Endodermal cell (in vitro differentiated cells): ENCODE measurements at places on chromosomes 1 and 21. TPM values are rescaled to one million over a fixed set of nuclear protein-coding genes. Genes with fewer than 3 reads are reported as not detected.

GRCh38 chr1:90721210-90722194 is 4.4 kb upstream of the BARHL2 start:
- H3K36me3 ChIP-seq, result no peaks in the 10 kb centered on the region
- DNase-seq, result peak; percentile 91
- no peak overlapping the region for H3K27ac ChIP-seq

DNA sequence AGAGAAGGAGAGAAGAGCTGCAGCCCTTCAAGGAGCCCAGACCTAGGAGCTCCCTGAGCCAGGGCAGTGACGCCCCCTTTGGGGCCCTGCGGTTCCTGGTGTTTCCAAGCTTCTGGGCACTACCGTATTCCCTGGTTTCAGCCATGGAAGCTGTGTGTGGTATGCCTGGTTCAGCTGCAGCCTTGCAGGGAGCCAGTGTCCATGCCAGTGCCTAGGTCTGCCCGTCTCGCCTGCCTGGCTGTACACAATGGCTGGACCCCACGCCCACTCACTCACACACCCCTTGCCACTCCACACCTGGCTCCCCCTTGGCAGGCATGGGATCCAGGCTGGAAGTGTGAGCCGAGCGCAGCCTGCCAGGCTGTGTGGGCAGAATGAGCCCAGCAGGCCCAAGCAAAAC is 87.7 kb downstream of the ADARB1 start:
- no peak overlapping the region for H3K4me3 ChIP-seq
- H3K36me3 ChIP-seq, result no peaks in the 10 kb centered on the region
- H3K27ac ChIP-seq, result no peak overlapping the region
- no peaks in the 10 kb centered on the region for H3K27me3 ChIP-seq
- no peak for DNase-seq

- DNase-seq, result no peak
- H3K4me1 ChIP-seq, result peaks cover 8% of the 10 kb centered on the region
- H3K27me3 ChIP-seq, result no peaks in the 10 kb centered on the region
- H3K4me3 ChIP-seq, result no peak overlapping the region
Measured at GRCh38 chr1:205979301-205979700, 23.9 kb downstream of the RAB7B start.

Gene UQCRHL
- total RNA-seq, result 1.6 and 2.5 TPM in 2 replicates

GRCh38 chr21:14995695-14996490 is 68.9 kb downstream of the NRIP1 start:
- no peak overlapping the region for H3K27ac ChIP-seq
- no peaks in the 10 kb centered on the region for H3K27me3 ChIP-seq
- DNase-seq, result no peak
- H3K36me3 ChIP-seq, result peaks cover 9% of the 10 kb centered on the region
- peaks cover 5% of the 10 kb centered on the region for H3K4me1 ChIP-seq
- H3K4me3 ChIP-seq, result no peak overlapping the region

Gene CELA2B
- total RNA-seq, result not detected in 3 replicates

- DNase-seq, result no peak
- no peaks in the 10 kb centered on the region for H3K36me3 ChIP-seq
- H3K27me3 ChIP-seq, result no peaks in the 10 kb centered on the region
- no peak overlapping the region for H3K4me3 ChIP-seq
- no peaks in the 10 kb centered on the region for H3K4me1 ChIP-seq
Measured at GRCh38 chr1:227451954-227452353, 111.4 kb upstream of the ZNF678 start.

DNA sequence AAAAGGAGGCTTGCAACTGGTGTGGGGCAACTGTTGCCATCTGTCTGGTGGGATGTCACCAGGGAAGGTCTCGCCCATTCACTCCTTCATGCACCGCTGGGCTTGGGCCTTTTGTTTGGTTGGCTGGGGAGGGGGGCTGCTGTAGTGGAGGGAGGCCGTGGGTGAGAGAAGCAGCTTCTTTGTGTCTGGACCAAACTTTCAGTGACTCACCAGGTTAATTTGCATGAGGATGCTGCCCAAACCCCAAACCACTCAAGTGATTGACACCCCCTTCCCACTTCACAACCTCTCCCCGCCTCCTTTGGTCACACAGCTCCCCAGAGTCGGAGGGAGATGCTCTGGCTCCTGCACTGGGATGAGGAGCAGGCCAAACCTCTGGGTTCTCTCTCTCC is 19.7 kb downstream of the BTG2 start:
- peak; percentile 83 for DNase-seq
- no peaks in the 10 kb centered on the region for H3K36me3 ChIP-seq
- no peak overlapping the region for H3K4me3 ChIP-seq
- no peaks in the 10 kb centered on the region for H3K27me3 ChIP-seq
- H3K27ac ChIP-seq, result peak overlapping the region; percentile 99
- H3K4me1 ChIP-seq, result peaks cover 24% of the 10 kb centered on the region

GRCh38 chr1:15584489-15585363 is at the start of gene AGMAT:
Gene AGMAT, minus strand, starts transcription at chr1:15585051. Its CDS starts 84 bp downstream, at chr1:15584967.
- H3K4me1 ChIP-seq, result no peaks in the 10 kb centered on the region
- no peak within 1 kb of the TSS for H3K27ac ChIP-seq
- peak; percentile 96 for DNase-seq
- H3K36me3 ChIP-seq, result no peaks in the 10 kb centered on the region
- peak within 1 kb of the TSS; percentile 71 for H3K4me3 ChIP-seq

Gene OR2AK2
- total RNA-seq, result not detected in 3 replicates

DNA sequence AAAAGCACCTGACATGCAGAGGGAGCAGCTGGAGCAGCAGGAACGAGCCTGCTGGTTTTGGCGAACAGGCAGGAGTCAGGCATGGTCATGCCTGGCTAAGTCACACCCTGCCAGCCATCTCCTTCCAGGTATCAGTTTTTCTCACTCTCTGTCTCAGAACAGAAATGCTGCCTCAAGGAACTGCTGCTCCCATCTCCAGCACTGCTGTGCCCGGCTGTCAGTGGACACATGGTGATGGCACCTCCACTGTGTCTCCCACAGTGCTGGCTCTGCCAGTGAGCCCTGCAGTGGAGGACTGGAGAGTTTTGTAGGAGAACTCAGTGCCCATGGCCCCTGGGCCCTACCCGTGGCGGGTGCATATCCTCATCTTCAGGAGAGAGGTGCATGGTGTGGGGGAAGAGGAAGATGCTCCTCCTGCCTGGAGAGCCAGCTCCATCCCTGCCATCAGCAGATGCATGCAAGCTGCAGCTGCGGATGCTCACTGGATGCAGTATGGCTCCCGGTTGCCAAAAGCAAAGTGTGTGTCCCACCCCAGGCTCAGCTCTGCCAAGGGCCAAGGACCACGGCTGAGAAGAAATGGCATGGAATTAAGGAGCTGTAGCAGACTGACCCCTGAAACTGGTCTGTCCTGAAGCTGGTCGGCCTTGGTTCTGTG is 114.7 kb downstream of the GRIK3 start:
- no peak overlapping the region for H3K4me3 ChIP-seq
- no peaks in the 10 kb centered on the region for H3K4me1 ChIP-seq
- DNase-seq, result no peak
- no peaks in the 10 kb centered on the region for H3K27me3 ChIP-seq

Gene NRAS
- total RNA-seq, result 74.0 and 75.0 TPM in 2 replicates

DNA sequence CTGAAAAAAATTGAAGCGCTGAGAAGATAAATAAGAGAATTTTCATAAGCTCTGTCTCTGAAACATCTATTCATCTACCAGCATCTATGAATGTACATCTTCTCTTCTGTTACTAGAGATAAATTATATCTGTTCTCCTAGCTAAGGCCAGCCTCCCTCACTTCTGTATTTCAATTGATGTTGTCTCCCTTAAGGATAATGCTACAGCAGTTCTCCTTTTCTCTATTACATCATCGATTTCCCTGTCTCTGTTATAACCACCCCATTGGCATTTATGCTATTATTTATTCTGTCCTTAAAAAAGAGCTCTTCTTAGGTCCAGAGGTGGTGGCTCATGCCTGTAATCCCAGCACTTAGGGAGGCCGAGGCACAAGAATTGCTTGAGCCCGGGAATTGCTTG is 42.9 kb upstream of the TMCO2 start:
- H3K4me3 ChIP-seq, result no peak overlapping the region
- no peaks in the 10 kb centered on the region for H3K27me3 ChIP-seq
- DNase-seq, result no peak
- H3K4me1 ChIP-seq, result peaks cover 6% of the 10 kb centered on the region

Gene CCDC17
- 3.3 and 5.1 TPM in 2 replicates for total RNA-seq

Gene GIPC2
- total RNA-seq, result 0.54 and 0.79 TPM in 2 replicates

Gene KRTAP12-2
- not detected in 2 replicates for total RNA-seq

- H3K27ac ChIP-seq, result peak overlapping the region; percentile 100
- H3K4me3 ChIP-seq, result peak overlapping the region; percentile 92
- H3K36me3 ChIP-seq, result peaks cover 61% of the 10 kb centered on the region
- H3K27me3 ChIP-seq, result no peaks in the 10 kb centered on the region
- H3K4me1 ChIP-seq, result peaks cover 6% of the 10 kb centered on the region
Measured at GRCh38 chr1:150577557-150578271, 1.7 kb downstream of the MCL1 start.
